ENCODE measurements at places on chromosomes 6 and 20.

- peak; percentile 18 for DNase-seq
These were observed 3.2 kb downstream of the MARCKS start for GRCh38 chr6:113860181-113860955.

DNA sequence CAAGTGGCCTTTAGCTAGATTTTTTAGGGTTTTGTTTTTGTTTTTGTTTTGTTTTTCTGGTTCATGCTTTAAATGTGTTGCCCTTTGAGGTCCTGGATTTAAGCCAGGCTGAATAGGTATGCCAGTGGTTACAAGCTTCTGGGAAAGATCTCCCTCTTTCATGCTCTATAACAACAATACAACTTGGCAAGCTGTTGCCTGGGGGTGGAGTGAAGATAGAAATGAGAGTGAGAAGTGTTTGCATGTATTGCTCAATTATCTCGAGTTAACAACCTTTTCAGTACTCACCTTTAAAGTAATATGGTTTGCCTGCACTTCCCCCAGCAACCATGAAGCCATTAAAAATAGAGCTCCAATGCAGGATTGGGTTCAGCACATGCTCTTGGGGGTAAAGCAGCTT lies 19.2 kb upstream of the HAO1 start:
- no peak for DNase-seq

DNA sequence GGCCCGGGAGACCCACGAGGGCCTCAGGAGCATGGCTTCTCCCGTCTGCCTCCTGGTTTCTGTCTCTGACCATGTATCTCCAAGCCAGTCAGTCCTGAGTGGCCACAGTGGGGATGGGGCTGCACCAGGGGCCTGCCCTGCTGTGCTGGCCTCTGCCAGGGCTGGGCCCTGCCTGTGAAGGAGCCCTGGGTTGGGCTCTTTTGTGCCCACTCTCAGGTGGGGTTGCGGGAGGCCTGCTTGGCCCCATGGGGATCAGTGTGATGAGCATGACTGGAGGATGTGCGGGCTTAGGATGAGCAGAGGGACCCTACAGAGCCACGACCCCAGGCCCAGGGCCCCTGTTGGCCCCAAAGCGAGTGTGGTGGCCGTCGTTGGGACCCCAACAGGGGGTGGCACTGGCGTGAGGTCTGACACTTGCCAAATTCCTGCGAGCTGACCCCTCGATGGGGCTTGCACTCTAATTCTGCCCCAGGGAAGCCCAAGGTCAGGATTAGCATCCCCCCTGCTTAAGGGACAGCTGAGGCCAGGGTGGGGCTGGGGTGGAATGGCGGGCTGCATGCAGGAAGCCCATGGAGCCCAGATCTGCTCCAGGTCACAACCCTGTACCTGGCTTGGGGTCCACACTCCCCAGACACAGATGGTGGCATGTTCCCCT lies 90.0 kb upstream of the BHLHE23 start:
- no peak for DNase-seq

DNA sequence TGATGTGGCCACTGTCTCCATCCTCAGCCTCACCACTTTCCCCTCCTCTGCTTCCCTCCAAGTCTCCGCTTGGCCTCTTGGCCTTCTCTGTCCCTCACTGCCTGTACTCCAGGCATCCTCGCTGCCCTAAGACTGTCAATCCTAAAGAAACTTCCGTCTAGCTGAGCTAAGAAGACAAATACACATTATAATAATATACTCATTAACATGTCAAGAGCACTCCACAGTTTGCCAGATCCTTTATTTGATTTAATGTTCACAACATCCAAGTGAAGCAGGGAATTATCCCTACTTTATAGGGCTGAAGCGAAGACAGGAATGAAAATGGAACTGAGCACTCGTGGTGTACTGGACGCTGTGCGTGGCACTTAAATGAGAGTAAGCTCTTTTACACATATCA lies 72.4 kb upstream of the SLC22A23 start:
- no peak for DNase-seq

DNA sequence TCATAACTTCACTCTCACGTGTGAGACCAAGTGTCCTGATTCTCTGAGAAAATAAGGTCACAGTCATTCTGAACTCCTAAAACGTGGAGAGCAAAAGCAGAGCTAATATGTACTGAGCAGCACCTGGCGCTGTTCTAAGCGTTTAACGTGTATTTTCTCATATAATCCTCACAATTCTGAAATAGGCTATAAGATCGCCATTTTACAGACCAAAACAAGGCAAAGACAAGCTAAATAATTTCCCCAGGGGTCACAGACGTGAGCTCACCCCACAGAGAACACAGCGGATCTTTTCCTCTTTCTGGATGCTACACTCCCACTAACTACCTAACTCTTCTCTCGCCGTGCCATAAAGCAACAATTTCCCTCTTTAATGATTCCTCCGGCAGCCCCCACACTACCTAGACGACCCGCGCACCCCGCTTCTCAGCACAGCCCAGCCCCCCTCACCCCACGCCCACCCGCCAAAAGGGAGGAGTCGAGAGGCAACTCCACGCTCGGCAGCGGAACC lies 636 bp downstream of the SUPT3H start:
- no peak for DNase-seq

GRCh38 chr6:87095087-87095509 lies at the start of gene CGA:
Gene CGA (minus strand): TSS chr6:87095106. CDS start chr6:87088200, 6,906 bp downstream.
- no peak for DNase-seq

- DNase-seq: no peak
These were observed 385.7 kb upstream of the CITED2 start for GRCh38 chr6:139760128-139760527.

- DNase-seq: no peak
These were observed 51.7 kb downstream of the MOCS1 start for GRCh38 chr6:39882531-39882899.

- DNase-seq: no peak
These were observed 60.1 kb upstream of the FRMD1 start for GRCh38 chr6:168139121-168139520.

DNA sequence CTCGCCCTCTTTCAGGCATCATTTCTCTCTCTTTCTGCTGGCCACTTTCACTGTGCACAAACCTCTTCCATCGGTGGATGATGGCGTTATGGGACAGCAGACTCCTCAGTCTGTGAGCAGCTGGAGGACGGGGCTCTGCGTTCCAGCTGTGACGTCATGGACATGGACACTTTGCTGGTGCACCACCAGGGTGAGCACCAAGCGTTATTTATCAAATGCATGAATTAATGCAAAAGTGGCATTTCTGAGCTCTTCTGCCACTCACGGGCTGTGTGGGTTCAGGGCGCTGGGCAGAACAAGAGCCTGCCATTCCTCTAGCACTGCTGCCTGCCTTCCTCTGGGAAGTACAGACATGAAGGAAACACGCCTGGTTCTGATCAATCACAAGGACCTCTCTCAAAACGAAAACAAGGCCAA lies 82.9 kb upstream of the MPC1 start:
- DNase-seq: no peak

- peak; percentile 36 for DNase-seq
These were observed 5.4 kb upstream of the KCNQ5 start for GRCh38 chr6:72616406-72617015.

DNA sequence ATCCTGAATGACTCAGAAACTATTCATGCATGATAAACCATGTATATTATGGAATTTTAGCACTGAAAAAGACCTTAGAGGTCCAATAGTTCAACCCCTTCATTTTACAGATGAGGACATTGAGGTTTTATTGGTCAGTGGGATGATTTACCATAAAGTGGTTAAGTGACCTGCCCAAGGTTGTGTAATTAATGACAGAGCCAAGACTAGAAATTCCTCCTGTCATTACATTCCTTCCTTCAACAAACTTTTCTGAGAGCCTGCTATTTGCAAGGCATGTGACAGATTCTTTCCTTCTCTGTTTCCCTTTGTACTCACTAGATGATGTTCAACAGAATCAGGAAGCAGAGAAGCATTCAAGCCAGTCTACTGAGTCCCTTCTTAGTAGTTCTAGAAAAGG lies 170.7 kb upstream of the KCNK16 start:
- DNase-seq: no peak

DNA sequence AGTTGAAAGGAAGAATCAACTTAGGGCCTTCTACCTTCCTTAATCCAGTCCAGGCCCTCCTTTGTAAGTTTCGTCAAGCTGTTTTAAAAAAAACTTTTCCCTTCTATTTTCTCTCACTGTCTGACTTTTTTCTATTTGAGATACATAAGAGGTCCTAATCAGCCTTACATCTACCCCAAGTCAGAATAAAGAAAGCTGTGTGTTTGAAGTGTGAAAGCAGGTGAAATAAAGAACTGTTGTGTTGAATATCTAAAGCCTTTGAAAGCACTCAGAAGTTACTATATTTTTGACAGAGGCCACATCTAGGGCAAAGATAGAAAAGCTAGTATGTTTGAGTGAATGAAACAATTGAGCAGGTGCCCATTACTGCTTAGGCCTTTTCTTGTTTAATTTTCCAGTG lies 35.5 kb downstream of the SH3BGRL2 start:
- no peak for DNase-seq

DNA sequence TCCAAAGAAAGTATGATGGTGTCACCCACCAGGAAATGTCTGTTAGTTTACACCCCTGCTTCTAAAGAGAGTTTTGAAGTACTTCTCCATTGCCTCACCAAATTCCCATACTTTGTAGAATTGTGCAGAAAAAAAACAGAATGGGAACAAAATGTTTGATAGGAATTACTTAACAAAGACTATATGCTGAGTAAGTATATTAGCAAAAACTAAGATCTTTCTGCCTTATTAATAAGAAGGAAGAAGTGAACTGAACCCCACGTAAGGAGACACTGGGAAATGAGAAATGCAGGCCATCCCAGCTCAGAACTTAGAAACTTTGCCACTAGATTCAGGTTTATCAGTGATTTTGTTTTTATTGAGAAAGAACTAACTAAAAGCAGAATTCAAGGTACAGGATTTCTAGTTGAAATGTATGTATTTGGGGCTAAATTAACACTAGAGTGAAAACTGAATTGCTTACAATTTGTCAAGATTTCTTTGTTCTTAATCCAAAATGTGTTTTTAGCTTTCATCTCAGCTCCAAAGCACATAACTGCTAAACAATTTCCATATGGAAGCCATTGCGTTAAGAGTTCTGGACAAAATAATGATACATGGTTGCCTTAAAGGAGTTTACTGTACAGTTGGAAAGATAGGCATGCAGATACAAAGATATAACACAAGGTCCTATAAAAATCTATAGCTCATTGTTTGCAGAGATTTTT lies 102.7 kb upstream of the BMP5 start:
- DNase-seq: no peak

- no peak for DNase-seq
These were observed 54.7 kb downstream of the ELOVL5 start for GRCh38 chr6:53294095-53294494.
